Stimulated activated CD4-positive, alpha-beta T cell treated with anti-CD3 and anti-CD28 coated beads, Interleukin-12 subunit alpha, Interleukin-12 subunit beta, amount 100 ng/mL, for 4 hours (primary cell): ENCODE measurements at places on chromosomes 4 and X.

DNA sequence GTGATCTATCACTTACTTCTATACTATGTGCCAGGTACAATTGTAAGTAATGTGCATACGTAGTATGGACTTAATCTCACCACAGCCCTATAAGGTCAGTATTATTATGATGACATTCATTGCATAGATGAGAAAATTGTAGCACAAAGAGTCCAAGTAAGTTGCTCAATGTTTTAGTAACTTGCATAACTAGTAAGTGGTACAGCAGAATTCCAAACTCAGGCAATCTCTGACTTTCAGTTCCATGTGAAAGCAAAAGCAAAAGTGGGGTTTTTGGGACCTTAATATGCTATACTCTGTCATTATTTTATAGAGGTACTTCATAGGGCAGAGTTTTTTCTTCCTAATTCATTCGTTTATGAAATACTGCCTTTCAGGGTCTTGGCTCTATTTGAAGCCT lies 188.8 kb upstream of the VEGFC start:
- no peak for DNase-seq

GRCh38 chr4:52019936-52020657 lies at the start of gene LRRC66:
Gene LRRC66, minus strand, starts transcription at chr4:52020363. Its CDS starts 2,750 bp downstream, at chr4:52017613.
- no peak for DNase-seq

DNA sequence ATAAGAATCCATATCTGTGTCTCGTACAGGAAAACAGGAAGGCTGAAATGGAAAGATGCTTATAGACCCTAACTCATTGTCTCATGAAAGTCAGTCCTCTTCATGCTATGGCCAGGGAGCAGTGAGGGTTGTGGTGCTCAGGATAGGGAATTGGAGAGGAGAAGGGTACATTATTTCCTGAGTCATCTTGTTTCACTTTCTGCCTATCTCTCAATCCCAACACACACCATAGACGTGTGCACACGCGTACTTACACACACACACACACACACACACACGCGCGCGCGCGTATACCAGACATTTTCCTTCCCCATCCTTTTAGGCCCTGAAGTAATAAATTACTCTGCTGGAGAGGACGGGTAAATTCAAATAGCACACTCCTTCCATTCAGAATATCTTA lies 53.7 kb upstream of the PRRG3 start:
- no peak for DNase-seq

DNA sequence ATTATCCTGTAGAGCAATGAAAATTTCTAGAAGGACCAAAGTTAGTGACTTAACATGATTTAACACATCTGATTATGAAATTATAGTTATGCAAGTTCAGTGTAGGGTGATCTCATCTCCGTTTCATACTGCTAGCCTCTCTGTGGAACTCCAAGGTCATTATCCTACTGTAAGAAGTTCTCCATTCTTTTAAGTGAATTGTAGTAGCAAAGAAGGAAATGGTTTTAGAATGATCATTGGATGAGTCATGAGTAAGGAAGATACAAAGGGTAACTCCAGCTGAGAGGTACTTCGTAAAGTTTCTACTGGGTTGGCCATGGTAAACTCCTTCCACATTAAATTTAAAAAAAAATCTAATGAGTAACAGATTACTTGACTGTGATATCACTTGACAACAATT lies 215.0 kb upstream of the GIMD1 start:
- no peak for DNase-seq

DNA sequence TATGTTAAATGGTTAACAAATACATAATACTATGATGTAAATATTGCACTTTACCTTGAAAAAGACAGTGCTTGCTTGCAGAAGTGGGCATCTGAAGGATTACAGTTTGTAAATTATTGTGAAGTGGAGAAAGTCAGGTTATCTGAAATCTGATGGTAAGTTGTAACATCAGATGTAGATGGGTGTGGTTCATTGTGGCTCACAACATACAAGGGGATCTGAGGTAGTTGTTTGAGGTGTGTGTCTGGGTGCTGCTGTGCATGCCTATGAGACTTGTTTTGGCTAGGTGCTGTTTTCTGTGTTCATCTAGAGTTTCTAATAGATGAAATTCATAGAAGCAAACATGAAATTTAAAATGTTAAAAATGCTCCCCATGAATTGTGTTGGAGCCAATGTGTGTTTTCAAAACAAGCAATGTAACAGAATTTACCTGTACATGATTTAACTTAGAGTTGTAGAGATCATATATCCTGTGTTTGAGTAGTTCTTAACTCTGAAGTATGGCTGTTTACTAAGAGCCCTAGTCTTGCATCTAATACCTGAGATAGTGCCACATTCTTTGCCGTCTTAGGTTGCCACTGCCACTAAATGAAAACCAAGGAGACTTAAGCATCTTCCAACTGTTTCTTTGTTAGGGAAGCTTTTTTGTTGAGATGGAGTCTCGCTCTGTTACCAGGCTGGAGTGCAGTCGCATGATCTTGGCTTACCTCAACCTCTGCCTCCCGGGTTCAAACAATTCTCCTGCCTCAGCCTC lies 11.9 kb upstream of the NDUFC1 start:
- no peak for DNase-seq

DNA sequence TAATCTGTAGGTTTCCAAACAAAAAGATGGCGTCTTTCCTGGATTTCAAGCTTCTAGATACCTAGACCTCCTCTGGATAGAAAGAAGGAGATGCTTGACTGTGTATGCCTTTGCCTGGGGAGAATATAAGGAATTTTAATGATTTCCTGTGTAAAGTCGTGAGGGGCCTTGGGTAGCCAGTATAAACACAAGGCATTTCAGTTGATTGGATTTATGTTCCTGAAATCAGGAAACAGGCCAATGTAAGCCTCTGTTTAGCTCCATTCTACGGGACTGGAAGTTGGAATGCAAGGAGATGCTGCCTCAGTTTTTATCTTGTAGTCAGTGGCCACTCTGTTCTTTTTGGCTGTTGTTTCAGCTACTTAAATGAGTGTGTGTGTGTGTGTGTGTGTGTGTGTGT lies 137.2 kb downstream of the GUCY2F start:
- DNase-seq = no peak

DNA sequence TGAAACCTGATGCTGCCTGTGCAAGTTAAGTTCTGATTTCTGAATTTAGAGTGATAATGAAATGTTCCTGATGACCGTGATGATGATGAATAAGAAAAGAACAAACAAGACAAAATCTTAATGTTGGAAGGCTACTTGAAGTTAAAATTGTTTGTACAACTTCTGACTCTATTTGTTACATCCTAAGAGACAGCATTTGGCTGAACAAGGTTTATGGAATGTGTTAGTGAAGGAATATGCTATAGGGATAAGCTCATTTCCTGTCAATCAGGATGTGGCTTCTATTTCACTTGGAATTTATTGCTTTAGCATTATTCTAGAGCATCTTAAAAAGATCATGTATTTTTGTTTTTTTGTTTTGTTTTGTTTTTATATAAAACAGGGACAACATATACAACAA lies 267.5 kb downstream of the FAT4 start:
- no peak for DNase-seq

- peak; percentile 31 for DNase-seq
Measured at GRCh38 chr4:26321373-26322221, 783 bp downstream of the RBPJ start.

DNA sequence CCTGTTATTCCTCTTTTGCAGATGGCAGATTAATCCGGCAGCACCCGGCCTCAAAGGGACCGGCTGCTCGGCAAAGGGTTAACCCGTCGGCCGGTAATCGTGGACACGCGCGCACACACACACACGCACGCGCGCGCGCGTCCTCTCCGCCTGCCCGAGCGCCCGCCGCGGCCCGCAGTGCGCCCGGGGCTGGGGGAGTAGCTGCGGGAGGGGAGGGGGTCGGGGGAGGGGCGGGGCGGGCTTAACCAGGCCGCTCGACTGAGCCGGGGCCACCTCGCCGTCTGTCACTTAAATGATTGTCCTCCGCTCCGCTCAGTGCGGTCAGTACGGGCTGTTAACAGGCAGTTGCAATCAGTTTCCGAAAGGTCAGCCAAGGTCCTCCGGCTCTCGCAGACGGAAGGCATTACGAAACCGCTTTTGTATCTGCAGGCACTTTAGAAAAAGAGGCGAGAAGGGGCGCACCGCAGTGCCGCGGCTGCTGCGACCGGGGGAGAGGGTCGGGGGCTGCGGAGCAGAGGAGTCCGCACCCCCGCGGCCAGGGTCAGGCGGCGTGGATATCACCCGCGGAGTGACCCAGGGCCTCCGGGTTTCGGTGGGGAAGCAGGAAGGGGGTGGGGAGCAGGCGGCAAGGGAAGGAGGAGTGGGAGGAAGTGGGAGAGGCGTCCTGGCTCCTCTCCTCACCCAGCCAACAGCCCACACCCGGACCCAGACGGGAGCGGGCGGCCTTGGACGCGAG lies 57.3 kb upstream of the BCOR start:
- no peak for DNase-seq

- DNase-seq = no peak
Measured at GRCh38 chr4:85780664-85781063, 305.7 kb downstream of the ARHGAP24 start.

- DNase-seq = no peak
Measured at GRCh38 chr4:47774079-47774478, 63.8 kb downstream of the CORIN start.

GRCh38 chrX:39855748-39856129 lies 242.0 kb downstream of the BCOR start:
- DNase-seq = peak; percentile 69

DNA sequence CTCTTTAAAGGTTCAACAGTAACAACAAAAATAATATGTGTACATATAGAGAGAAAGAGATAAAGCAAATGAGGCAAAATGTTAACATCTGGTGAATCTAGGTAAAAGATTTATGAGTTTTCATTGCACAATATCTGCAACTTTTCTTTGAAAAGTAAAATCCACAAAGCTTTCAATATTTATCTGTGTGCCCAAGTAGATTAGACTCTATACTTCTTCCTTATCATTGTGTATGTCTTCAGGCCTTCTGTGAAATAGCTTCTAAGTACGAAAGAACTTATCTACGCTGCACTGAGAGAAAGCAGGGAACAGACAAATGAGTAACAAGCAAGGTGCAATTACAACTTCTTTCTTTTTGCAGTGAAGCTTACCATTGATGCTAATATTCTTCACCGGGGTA lies 81.6 kb downstream of the NPNT start:
- no peak for DNase-seq

- no peak for DNase-seq
Measured at GRCh38 chr4:98746530-98746929, 88.1 kb upstream of the TSPAN5 start.

DNA sequence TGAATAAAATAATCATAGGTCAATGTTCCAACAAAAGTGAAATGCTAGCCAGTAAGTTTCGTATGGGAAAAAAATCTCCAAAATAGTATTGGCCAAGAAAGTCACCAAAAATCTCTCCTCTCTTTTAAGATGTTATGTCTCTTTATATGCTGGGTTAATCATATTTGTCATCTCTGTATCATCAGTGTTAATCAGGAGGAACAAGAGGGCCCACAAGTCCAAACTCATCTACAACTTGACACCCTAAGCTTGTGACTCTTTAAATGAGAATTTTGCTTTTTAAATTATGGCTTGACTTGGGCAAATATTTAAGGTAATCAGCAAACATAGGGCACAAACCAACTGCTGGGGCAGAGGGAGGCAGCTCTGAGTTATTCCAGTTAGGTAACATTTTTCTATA lies 75.5 kb downstream of the AMMECR1 start:
- DNase-seq = no peak

DNA sequence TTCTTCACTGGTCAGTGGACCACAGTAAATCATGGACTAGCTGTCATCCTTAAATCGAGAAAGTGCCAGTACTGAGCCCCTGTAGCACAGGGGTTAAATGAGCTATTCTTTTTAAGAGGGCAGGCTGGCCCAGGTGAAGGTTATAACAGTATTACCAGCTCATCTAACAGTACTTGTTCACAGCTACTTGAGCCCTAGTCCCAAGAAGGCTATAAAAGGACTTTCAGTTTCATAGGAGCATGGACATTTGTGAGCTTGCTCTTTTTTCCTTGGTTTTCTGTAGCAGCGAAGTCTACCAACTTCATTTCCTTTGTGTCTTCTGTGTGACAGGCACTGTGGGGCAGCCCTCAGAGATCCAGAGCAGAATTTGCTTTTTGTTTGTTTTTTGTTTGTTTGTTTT lies 61.0 kb downstream of the ARX start:
- no peak for DNase-seq

DNA sequence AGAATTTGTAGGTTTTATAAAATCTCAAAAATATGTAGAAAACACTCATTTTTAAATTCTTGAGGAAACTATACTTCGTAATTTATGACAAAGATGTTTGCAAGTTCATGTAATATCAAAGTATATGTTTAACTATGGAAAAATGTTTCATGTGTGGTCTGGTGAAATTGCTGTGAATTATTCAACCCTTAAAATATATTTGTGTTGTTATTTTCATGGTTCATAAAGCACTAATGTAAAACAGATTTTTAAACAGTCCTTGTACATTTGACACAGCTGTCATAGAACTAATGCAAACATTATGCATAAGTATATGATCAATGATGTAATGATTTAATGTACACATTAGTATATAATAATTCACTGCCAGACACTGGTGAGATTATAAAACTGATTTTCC lies 83.1 kb upstream of the ARSJ start:
- DNase-seq = no peak

DNA sequence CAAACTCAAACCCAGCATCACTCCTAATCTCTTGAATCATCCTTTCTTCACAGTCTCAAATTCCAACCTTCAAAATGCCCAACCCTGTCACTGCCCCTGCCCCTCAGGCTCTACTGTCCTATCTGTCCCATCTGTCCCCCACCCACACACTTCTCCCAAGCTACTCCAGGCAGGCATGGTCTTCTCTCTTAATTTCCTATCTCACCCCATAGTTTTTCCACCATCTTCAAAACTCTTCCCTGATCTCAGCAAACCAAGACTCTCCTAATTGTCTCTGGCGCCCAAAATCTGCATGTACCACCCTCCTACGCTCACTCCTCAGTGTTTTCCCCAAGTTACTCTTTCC lies 644 bp downstream of the LAMP2 start:
- DNase-seq = no peak

DNA sequence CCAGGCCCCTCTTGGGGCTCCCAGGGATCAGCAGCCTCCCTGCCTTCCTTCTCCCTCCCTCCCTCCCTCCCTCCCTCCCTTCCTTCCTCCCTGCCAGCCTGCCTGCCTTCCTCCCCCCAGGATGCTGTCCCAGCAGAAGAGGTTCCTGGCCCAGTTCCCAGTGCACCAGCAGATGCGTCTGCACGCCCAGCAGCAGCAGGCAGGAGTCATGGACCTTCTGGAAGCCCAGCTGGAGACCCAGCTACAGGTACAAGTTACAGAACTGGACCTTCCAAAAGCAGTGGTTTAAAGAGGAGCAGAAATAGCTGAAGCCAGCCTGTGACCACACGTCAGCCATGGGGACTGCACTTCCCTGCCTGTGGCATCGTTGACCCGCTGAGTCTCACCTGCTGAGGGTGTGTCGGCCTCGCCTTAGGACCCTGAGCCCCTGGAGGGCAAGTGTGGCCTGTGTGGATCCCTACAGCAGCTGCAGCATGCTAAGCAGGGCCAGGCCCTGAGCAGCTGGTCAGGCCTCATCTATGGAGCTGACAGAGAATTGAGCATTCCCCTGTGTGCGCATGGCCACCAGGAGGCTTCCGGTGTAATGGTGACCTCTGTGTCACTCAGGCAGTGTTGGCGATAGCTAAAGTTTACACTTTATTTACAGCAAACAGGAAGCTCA lies 84.7 kb downstream of the CRMP1 start:
- no peak for DNase-seq

GRCh38 chrX:40022421-40022820 lies 75.3 kb downstream of the BCOR start:
- no peak for DNase-seq

GRCh38 chr4:88162626-88163025 lies 4.2 kb upstream of the ABCG2 start:
- no peak for DNase-seq

GRCh38 chr4:34181311-34181841 lies 2062.9 kb downstream of the ARAP2 start:
- DNase-seq = no peak

- no peak for DNase-seq
Measured at GRCh38 chrX:6941041-6941440, 206.5 kb upstream of the STS start.
